ENCODE measurements at places on chromosomes 2 and 18.

DNA sequence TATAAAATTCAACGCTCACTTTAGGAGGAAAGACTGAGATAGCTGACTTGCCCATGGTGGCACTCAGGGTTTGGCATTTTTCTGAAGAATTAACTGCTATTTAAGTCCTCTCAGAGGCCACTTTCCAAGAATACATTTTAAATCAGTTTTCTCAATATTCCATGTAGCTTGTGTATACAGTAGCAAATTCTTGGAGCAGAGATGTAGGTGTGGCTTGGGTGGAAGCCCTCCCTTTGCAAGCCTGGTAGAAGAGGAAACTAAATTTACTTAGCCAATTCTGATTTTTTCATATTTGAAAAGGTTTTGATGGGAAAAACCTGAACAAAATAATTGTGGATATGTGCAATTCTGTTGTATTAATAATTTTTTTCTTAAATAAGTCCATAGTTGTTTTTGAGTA lies 14.0 kb upstream of the ITGAV start:
- DNase-seq, result no peak

DNA sequence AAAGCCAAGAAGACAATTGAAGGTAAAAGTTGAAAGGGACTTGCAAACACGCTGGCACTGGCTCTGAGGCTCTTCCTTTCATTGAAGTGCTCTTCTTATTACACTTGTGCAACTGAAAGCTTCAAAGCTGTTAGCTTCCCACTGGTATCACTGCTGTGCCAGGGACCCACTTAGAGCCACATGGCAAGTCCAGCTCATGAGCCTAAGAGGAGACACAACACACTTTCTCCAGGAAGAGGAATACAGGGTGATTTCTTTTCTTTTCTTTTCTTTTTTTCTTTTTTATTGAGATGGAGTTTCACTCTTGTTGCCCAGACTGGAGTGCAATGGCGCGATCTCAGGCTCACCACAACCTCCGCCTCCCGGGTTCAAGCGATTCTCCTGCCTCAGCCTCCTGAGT lies 218.2 kb downstream of the ATAD2B start:
- DNase-seq, result no peak

DNA sequence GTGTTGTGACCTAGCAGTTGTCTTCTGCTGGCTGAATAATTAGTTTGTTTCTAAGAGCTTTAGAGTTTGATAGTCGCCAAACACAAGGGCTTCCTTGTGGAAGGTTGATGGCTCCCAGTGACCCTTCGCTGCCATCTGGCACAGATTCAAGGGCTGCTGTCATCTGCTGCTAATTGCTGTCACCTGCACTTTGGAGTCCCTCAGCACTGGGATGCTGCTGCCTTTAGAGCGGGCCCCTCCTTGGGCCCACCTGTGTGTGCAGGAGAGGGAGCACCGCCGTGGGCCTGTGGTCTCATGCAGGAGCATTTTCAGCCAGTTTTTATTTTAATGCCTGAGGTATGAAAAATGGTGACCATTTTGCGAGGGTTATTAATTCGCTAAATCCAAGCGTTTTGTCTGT lies 154.0 kb upstream of the NFATC1 start:
- no peak for DNase-seq

DNA sequence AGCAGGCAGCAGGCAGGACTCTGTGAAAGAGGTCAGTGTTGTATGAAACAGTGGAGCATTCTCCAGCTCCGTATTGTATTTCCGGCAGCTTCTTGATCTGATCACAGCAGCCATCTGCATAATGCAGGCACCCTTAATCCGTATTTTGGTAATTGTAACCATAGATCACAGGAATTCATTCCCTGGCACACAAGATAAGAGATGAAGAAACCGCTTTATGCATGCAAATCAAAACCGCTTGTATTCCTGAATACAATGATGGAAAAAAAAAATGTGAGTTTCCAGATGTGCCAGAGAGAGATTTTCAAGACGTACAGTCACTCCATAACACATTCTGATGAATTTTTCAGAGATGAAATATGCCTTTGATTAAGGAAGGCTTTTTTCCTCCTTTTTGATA lies 221.3 kb downstream of the ACKR3 start:
- DNase-seq, result no peak

DNA sequence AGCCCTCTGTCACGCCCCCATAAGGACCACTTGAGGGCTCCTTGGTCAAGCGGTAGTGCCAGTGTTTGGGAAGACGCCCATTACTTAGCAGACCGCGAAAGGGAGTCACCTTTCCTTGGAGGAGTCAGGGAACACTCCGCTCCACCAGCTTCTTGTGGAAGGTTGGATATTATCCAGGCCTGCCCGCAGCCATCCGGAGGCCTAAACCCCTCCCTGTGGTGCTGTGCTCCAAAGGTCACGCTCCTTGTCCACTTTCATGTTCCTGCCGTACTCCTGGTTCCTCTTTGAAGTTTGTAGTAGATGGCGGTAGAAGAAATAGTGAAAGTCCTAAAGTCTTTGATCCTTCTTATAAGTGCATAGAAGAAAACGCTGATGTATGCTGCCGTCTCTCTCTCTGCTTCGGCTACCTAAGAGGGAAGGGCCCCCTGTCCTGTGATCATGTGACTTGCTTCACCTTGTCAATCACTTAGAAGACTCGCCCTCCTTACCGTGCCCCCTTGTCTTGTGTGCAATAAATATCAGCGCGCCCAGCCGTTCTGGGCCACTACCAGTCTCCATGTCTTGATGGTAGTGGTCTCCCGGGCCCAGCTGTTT lies 1.7 kb upstream of the CATIP start:
- no peak for DNase-seq

DNA sequence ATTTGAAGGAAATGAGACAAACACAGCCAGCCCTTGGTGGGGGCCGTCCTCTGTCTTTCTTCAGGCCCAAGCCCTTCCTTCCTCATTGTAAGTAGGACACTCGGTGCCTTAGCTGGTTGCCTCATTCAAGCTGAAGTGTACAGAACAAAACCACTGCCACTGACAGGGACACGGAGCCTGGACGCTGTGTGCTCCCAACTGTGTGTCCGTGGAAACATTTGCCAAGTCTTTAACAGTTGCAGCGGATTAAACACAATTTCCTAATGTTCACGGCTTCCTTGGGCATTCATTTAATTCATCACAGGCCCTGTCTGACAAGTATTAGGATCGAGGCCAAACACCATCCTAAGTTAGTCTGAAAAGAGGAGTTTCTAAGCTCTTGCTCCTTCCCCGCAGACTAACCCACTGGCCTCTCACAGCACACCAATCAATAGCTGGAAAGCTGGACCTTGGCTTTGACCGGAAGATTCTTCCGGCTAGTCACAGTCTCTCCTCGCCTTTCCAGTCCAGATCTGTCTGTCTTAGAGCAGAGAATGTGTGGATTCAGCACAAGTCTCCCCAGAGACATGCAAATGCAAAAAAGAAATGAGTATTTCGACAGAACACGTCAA lies 68.7 kb upstream of the ACSL3 start:
- DNase-seq, result no peak

DNA sequence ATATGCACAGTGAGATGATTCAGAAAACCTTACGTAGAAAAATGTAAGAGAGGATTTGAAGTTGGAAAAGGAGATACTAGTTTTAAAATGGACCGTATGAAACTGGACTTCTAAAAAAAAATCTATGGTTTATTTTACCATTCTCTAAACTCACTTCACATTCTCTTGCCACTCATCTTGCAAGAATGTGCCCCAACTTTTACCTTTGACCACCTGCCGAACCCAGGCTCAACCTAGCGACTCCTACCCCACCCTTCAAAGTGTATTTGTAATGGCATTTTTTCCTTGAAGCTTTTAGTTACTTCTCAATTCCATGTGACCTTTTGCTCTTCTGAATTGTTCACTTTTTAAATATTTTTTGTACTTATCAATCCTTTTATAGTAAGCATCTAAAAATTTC lies 160.8 kb downstream of the PHLPP1 start:
- DNase-seq, result no peak

- DNase-seq, result no peak
Observed at GRCh38 chr2:163132850-163133249, 294.3 kb upstream of the KCNH7 start.

DNA sequence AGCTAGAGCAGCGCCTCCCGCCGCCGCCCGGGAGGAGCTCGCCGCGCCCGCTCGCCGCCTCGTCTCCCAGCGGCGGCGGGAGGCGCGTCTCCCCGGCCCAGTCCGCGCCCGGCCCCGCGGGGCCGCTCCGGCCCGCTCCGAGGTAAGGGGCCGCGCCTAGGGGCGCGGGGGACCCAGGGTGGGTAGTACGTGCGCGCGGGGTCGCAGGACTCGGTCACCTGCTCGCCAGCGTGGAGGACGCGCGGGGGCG lies 259 bp downstream of the NPAS2 start:
- no peak for DNase-seq

DNA sequence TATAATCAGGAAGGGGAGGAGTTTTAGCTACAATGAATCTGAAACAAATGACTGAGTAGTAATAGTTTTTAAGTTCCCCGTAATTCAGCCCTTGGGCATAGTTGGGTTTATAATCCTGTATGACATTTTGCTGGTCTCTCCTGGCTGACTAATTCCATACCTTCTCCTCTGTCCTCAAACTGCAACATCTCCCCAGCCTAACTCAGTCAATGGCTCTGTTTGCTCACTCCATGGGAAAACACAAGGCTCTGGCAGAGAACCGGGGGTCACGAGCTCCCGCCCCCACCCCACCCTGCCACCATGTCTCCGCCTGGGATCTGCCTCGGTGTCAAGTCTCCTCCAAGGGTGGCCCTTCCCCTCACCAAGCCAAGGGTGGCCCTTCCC lies 168.6 kb downstream of the HDAC4 start:
- no peak for DNase-seq

DNA sequence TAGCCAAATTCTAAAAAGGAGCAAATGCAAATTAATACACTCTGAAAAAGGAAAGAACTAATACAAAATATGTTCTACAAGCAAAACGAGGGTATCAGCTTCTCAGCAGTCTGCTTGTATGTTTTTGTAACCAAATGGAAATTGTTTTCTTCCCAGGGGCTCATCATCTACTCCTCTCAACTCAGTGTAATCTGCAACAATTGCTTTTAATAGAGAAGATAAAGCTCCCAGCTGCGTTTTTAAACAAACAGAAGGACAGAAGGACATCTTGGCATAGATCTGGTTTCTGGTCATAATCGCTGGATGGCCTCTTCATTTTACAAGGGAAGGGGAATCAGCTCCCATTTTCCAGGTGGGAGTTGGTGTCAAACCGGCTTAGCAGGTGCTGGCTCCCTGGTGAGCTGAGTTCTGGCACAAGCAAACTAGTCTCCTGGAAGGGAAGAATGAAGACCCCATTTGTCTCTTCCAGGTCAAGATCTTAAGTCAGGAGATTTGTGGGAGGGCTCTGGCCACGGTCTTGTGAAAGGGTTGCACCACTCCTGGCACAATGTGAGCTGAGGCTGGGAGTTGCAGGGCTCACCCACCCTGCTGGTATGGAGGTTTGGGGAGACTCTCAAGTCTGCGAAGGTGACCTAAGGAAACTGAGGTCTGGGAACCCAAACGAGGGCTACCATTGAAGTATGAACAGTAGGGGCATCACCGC lies 41.6 kb downstream of the NPPC start:
- DNase-seq, result no peak

- no peak for DNase-seq
Observed at GRCh38 chr18:8777846-8778245, 72.5 kb downstream of the MTCL1 start.

DNA sequence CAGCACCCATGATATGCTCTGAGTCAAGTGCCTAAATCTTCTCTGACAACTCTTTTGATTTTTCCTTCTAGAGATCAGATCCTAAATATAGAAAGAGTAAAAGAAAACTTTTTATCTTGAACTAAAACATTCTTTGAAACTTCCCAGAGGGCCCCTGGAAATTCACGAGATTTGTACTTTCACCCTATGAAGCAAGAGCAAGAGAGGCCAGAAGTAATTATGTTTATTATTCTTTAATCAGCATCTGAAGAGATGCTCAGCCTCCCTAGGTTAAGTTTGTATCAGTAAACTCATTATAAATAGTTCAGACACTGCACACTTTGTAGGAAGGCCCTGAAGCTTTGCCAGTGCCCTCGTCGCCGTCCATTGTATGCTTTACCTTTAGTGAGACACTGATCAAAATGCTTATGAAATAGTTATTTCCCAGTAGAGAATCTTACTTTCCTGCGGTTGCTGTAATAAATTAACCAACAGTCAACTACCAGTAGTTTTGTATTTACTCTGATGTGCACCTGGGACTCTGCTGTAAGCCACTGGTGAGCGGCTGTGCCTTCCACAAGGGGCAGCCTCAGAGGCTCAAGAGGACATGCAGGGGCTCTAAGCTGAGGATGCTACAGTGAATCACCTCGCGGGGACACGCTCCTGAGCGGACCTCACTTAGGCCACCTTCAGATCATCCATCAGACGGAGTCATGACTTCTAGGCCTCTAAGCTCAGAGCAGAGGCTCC lies 71.9 kb downstream of the BIN1 start:
- DNase-seq, result no peak

- no peak for DNase-seq
Observed at GRCh38 chr18:69528435-69528834, 127.7 kb downstream of the DOK6 start.

DNA sequence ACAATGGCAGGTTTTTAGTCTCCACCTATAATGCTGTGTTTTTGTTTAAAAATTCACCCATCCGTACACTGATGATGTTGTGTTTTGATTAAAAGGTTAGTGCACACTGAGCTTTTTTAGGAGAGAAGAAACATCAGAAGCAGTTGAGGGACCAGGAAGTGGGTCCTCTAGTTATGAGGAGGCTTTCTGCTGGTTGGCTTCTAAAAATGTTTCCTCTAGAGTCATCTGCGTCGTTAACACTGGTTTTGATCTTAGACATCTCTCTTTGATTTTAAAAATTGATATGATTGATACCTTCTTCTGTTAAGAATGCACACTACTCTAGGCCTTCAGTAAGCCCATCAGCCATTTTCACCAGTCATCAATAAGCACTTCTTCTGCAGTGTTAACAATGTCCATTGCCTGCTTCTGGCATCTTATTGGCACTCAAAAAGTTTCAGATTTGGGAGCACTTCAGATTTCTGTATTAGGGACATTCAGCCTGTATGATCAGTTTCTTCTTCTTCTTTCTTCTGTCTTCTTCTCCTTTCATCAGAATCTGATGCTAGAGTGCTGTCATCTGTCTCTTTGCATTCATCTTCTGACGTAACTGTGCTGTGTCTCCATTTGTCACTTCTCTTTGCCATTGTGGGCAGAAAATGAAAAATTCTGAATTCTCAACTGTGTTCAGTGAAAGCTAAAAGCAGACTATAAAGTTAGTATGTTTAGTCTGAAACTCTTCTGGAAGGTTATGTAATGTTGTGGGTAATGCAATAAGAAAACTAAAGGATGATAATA lies 56.3 kb downstream of the PHLPP1 start:
- DNase-seq, result no peak

- no peak for DNase-seq
Observed at GRCh38 chr18:26919627-26920026, 54.1 kb upstream of the AQP4 start.

GRCh38 chr2:64298161-64298560 lies 153.9 kb upstream of the PELI1 start:
- DNase-seq, result no peak

- no peak for DNase-seq
Observed at GRCh38 chr2:216424274-216424673, 12.0 kb downstream of the SMARCAL1 start.

Measured in cortex of kidney (tissue), 1 donor.